ENCODE measurements at places on chromosomes 1 and 21. TPM values are rescaled to one million over a fixed set of nuclear protein-coding genes. Genes with fewer than 3 reads are reported as not detected.

INAVA gene
- polyA plus RNA-seq, result not detected

TRIM67 gene
- not detected for polyA plus RNA-seq

KLF18 gene
- polyA plus RNA-seq, result not detected

FCRL5 gene
- not detected for polyA plus RNA-seq

ZNF593OS gene
- 0.59 TPM for polyA plus RNA-seq

PTCH2 gene
- 0.22 TPM for polyA plus RNA-seq

NMNAT2 gene
- polyA plus RNA-seq, result 0.22 TPM

- no peak overlapping the region for H3K27ac ChIP-seq
- DNase-seq, result no peak
- peaks cover 19% of the 10 kb centered on the region for H3K4me1 ChIP-seq
- no peak overlapping the region for H3K4me3 ChIP-seq
- no peaks in the 10 kb centered on the region for H3K27me3 ChIP-seq
These were observed 26.8 kb downstream of the RSPH1 start for GRCh38 chr21:42469272-42469671.

- no peak overlapping the region for H3K4me3 ChIP-seq
- no peaks in the 10 kb centered on the region for H3K27me3 ChIP-seq
- H3K36me3 ChIP-seq, result no peaks in the 10 kb centered on the region
- no peak overlapping the region for H3K27ac ChIP-seq
- no peaks in the 10 kb centered on the region for H3K4me1 ChIP-seq
- DNase-seq, result no peak
These were observed 23.3 kb upstream of the GBP2 start for GRCh38 chr1:89149229-89149628.

DNA sequence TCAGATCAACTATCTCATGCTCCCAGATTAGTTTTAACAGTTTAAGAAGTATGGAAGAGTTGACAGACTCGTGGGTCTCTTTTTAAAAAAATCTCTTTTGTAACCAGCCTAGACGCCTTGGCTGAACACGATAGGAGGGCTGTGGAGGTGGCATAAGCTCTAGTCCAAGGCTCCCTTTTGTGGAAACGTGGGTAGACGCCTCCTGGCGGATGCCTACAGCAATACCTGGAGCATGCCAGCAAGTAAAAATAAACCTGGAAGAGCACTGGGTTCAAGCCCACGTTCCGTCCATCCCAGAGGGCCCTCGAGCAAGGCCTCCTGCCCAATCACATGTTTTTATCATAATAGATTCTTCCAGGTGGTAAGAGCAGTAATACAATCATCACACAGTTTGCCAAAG, 87.9 kb downstream of the RGS7 start:
- no peaks in the 10 kb centered on the region for H3K4me1 ChIP-seq
- no peak overlapping the region for H3K4me3 ChIP-seq

DNA sequence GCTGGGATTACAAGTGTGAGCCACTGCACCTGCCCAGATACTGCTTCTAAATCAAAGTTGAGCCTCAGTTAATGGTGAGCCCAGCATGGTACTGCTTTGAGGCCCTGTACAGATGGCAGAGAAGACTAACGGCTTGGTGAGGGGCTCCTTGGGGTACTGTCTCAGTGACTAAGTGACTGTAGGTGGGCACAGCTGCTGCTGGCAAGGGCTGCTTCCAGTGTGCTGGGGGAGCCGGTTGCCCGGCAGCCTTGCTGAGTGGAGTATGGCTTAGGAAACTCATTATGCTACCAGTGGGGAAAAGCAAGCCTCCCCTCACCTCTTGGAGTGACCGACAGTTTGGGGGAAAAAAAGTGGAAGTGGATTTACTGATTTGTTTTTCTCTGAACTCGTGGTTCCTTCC, 23.6 kb upstream of the ARHGEF10L start:
- no peak overlapping the region for H3K27ac ChIP-seq
- no peak for DNase-seq
- H3K4me1 ChIP-seq, result peaks cover 10% of the 10 kb centered on the region
- H3K36me3 ChIP-seq, result no peaks in the 10 kb centered on the region

- no peak for DNase-seq
- H3K36me3 ChIP-seq, result no peaks in the 10 kb centered on the region
- H3K4me3 ChIP-seq, result peak overlapping the region; percentile 34
- H3K27me3 ChIP-seq, result no peaks in the 10 kb centered on the region
These were observed 1719.5 kb downstream of the MRPL39 start for GRCh38 chr21:23887725-23888306.

GRCh38 chr1:117964290-117965038, 34.9 kb downstream of the WDR3 start:
- H3K27me3 ChIP-seq, result no peaks in the 10 kb centered on the region
- peaks cover 14% of the 10 kb centered on the region for H3K36me3 ChIP-seq
- H3K27ac ChIP-seq, result no peak overlapping the region
- H3K4me1 ChIP-seq, result no peaks in the 10 kb centered on the region
- no peak for DNase-seq
- H3K4me3 ChIP-seq, result no peak overlapping the region

- DNase-seq, result no peak
- no peaks in the 10 kb centered on the region for H3K27me3 ChIP-seq
- H3K36me3 ChIP-seq, result no peaks in the 10 kb centered on the region
- H3K27ac ChIP-seq, result no peak overlapping the region
- H3K4me1 ChIP-seq, result no peaks in the 10 kb centered on the region
These were observed 80.1 kb downstream of the HMGB4 start for GRCh38 chr1:33943978-33944377.

DNA sequence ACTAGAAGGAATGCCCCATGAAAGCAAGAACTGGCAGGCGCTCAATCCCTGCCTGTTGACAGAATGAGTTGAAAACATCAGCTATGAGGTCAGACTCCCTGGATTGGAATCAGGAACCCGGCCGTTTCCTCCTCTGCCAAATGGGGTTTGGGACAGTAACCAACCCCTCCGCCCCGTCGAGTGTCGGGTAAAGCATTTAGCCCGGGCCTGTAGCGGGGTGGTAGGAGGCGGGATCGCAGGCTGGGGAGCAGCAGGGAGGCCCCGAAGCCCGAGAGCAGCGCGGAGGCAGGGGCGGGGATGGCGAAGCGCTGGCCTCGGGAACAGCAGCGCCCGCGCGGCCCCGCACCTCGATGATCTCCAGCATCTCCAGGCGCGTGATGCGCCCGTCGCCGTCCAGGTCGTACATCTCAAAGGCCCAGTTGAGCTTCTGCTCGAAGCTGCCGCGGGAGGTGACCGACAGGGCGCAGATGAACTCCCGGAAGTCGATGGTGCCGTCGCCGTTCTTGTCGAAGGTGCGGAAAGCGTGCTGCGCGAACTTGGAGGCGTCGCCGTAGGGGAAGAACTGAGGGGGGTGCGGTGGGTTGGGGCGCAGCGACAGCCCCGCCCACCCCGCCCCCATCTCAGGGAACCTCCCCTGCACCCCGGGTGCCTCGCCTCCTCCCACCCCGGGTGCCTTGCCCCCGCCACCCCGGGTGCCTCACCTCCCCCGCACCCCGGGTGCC, 7.5 kb downstream of the HPCAL4 start:
- H3K36me3 ChIP-seq, result no peaks in the 10 kb centered on the region
- H3K27ac ChIP-seq, result no peak overlapping the region
- H3K27me3 ChIP-seq, result peaks cover 77% of the 10 kb centered on the region
- H3K4me1 ChIP-seq, result no peaks in the 10 kb centered on the region
- no peak for DNase-seq
- no peak overlapping the region for H3K4me3 ChIP-seq
